Activated naive CD4-positive, alpha-beta T cell treated with anti-CD3 and anti-CD28 coated beads for 36 hours (primary cell): ENCODE measurements at places on chromosomes 7 and 10. TPM values are rescaled to one million over a fixed set of nuclear protein-coding genes. Genes with fewer than 3 reads are reported as not detected.
A peak's percentile ranks its signal among the peaks of the same experiment; 100 is the strongest.

GRCh38 chr7:102434039-102434486 is 688 bp downstream of the ORAI2 start:
- DNase-seq = peak; percentile 44

DNA sequence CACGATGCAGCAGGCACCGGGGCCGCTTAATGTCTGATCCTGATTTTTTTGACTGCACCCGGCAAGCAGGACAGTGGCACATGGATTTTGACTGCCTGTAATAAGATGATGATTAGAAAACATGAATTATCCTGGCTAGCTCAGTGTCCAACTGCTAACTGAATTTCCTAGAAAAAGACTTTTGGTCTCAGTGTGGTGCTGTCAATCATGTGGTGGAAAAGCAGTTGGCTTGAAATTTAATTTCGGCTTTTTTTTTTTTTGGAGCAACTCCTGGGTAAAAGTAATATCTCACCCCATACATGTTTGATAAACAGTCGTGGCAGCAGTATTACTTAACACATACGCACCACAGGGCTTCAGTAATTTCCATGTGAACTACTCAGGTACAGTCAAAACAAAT is 227.7 kb downstream of the FANK1 start:
- no peak for DNase-seq

DNA sequence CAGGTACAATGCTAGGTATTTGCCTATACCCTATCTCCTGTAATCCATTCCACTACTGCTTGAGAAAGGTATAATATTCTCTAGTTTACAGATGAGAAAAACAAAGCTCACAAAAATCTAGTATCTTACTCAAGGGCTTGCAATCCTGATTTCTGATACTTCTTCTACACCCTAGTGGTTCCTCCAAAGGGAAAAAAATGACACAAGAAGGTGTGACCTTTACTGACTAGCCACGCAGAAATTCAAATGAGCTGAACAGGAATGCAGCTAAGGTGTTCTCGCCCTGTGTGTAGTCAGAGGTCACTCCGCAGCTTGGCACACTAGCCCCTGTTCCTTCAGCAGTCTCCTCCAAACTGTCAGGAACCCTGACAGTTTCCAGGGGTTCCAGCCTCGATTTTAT is 59.5 kb upstream of the TM9SF3 start:
- DNase-seq = no peak

DNA sequence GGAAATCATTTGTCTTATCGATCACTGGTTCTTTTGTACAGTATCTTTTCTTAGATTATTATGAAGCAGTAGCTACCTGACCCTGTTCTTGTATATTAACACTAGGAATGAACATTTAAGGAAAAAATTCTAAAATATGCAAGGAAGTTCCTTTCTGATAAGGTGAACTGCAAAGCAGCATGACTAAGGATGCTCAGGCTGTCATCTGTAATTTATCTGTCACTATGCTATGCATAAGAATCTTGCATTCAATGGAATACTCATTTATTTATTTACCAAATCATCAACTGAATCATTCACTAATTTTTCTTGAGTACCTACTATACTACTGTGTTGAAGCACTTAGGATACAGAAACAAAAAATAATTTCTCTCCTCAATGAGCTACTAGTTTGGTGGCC is 5.8 kb downstream of the GSDME start:
- DNase-seq = no peak

The LZTS2 gene
- total RNA-seq = 8.3 TPM
